A549 treated with AZD2906 at 1 μM for 4 hours (cell line): ENCODE measurements at places on chromosomes 16 and 17. TPM values are rescaled to one million over a fixed set of nuclear protein-coding genes. Genes with fewer than 3 reads are reported as not detected.

KIFC3 gene
- 111 to 139 TPM (median 132 TPM) in 5 replicates for total RNA-seq

PRAC1 gene
- total RNA-seq: not detected in 5 replicates

NPIPA7 gene
- total RNA-seq: 8.0 to 13.4 TPM (median 11.4 TPM) in 5 replicates

EXOSC6 gene
- 12.7 to 16.4 TPM (median 15.5 TPM) in 5 replicates for total RNA-seq

APOBR gene
- total RNA-seq: 0.03 to 0.13 TPM (median 0.05 TPM) in 5 replicates

CHD3 gene
- total RNA-seq: 54.9 to 60.9 TPM (median 60.5 TPM) in 5 replicates

VWA3A gene
- 0.02 to 0.09 TPM (median 0.03 TPM) in 4 of 5 replicates, not detected in the other for total RNA-seq

AOC2 gene
- 1.7 to 2.7 TPM (median 1.8 TPM) in 5 replicates for total RNA-seq

TANC2 gene
- total RNA-seq: 29.7 to 50.2 TPM (median 45.5 TPM) in 5 replicates

KCTD19 gene
- total RNA-seq: 0.09 to 0.34 TPM (median 0.19 TPM) in 5 replicates

OR2C1 gene
- not detected in 5 replicates for total RNA-seq

HSPB9 gene
- not detected in 5 replicates for total RNA-seq

PRSS27 gene
- total RNA-seq: 1.1 to 2.3 TPM (median 1.8 TPM) in 5 replicates

STH gene
- not detected in 5 replicates for total RNA-seq

KRTAP4-3 gene
- total RNA-seq: not detected in 5 replicates

NTN3 gene
- total RNA-seq: 0.05 to 0.07 TPM (median 0.06 TPM) in 3 of 5 replicates, not detected in the others

TBC1D3K gene
- total RNA-seq: not detected in 5 replicates

CD300LB gene
- total RNA-seq: 0.05 to 0.14 TPM (median 0.05 TPM) in 4 of 5 replicates, not detected in the other

SMYD4 gene
- total RNA-seq: 8.4 to 9.8 TPM (median 9.1 TPM) in 5 replicates

RNF43 gene
- 0.26 to 0.45 TPM (median 0.34 TPM) in 5 replicates for total RNA-seq

CDRT4 gene
- total RNA-seq: 0.22 to 1.0 TPM (median 0.29 TPM) in 5 replicates

ATP2C2 gene
- total RNA-seq: 0.08 to 0.22 TPM (median 0.15 TPM) in 5 replicates

AKAP10 gene
- total RNA-seq: 21.0 to 25.0 TPM (median 24.4 TPM) in 5 replicates

MOSMO gene
- 10.1 to 15.3 TPM (median 14.3 TPM) in 5 replicates for total RNA-seq

MYH1 gene
- not detected in 5 replicates for total RNA-seq

TRPV2 gene
- 0.36 to 0.83 TPM (median 0.53 TPM) in 5 replicates for total RNA-seq

GAST gene
- 0.17 TPM in 1 of 5 replicates, not detected in the others for total RNA-seq

ZNF385C gene
- 0.14 to 0.39 TPM (median 0.20 TPM) in 5 replicates for total RNA-seq

KRT15 gene
- 2.3 to 3.5 TPM (median 2.5 TPM) in 5 replicates for total RNA-seq

SLC12A3 gene
- total RNA-seq: 0.02 to 0.06 TPM in 2 of 5 replicates, not detected in the others

NT5C gene
- total RNA-seq: 80.5 to 130 TPM (median 129 TPM) in 5 replicates

HOXB1 gene
- total RNA-seq: not detected in 5 replicates

RSAD1 gene
- total RNA-seq: 25.5 to 33.7 TPM (median 30.9 TPM) in 5 replicates

NAGS gene
- 1.1 to 1.4 TPM (median 1.2 TPM) in 5 replicates for total RNA-seq

TEX19 gene
- total RNA-seq: 0.29 to 0.49 TPM (median 0.37 TPM) in 5 replicates

HS3ST3A1 gene
- total RNA-seq: 0.17 to 0.61 TPM (median 0.49 TPM) in 5 replicates

UBE2O gene
- 26.3 to 29.1 TPM (median 28.2 TPM) in 5 replicates for total RNA-seq

SEPTIN12 gene
- total RNA-seq: 0.24 TPM in 1 of 5 replicates, not detected in the others

PITPNC1 gene
- total RNA-seq: 20.0 to 24.6 TPM (median 24.0 TPM) in 5 replicates

SLC35G6 gene
- total RNA-seq: not detected in 5 replicates
